Hematopoietic multipotent progenitor cell (in vitro differentiated cells): ENCODE measurements at places on chromosomes 7 and 10. TPM values are rescaled to one million over a fixed set of nuclear protein-coding genes. Genes with fewer than 3 reads are reported as not detected.
A peak's percentile ranks its signal among the peaks of the same experiment; 100 is the strongest.

- DNase-seq = no peak
Measured at GRCh38 chr10:106076496-106076895, 1088.0 kb downstream of the SORCS1 start.

ZCWPW1 gene
- 2.4 TPM for total RNA-seq

GRCh38 chr7:2959103-2959680 is 84.5 kb downstream of the CARD11 start:
- no peak for DNase-seq

GRCh38 chr7:36261019-36261754 is 108.1 kb downstream of the EEPD1 start:
- no peak for DNase-seq

GRCh38 chr7:150804802-150805201 is 4.2 kb downstream of the TMEM176A start:
- no peak for DNase-seq

TWIST1 gene
- 0.27 TPM for total RNA-seq

GRCh38 chr10:93456480-93456879 is 25.7 kb downstream of the MYOF start:
- no peak for DNase-seq

GRCh38 chr7:24464861-24465260 is 108.4 kb upstream of the PALS2 start:
- DNase-seq = no peak

DNA sequence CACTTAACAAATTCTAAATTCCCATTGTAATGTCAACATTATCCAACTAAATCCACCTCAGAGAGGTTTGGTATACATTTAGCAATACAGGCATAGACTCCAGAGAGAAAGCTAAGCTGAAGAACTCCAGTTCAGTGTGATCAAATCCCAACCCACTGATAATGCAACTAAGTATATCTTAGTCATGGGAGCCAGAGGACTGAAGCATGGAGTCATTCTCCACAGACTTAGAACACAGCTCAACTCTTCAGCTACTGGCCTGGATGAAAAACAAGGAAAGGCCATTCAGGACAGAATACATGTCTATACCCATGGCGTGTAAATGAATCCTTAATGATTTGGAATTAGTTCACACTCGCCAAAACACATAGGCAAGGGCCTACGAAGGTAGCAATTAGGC is 27.9 kb downstream of the NOC3L start:
- no peak for DNase-seq

- DNase-seq = no peak
Measured at GRCh38 chr7:134315679-134316538, 821 bp downstream of the SLC35B4 start.

BRI3 gene
- 30.2 TPM for total RNA-seq

DNA sequence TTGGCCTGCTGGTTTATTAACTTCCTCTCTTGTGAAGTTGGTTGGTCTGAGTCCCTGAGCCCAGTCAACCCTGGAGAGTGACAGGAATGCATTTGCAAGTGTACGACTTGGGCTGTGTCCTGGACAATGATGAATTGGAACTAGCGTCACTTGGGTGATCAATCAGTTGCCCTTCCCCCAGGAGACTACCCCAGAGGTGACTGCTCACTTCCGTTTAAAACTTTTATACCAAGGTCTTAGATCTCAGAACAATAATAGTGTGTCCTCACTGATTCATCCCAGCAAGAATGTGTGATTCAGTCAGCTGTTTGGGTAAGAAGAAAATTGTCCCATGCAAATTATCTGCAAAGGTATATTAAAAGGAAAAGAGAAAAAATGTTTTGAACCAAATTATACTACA is 102.9 kb upstream of the ARMC3 start:
- DNase-seq = no peak

ERVW-1 gene
- under 0.01 TPM for total RNA-seq

DNA sequence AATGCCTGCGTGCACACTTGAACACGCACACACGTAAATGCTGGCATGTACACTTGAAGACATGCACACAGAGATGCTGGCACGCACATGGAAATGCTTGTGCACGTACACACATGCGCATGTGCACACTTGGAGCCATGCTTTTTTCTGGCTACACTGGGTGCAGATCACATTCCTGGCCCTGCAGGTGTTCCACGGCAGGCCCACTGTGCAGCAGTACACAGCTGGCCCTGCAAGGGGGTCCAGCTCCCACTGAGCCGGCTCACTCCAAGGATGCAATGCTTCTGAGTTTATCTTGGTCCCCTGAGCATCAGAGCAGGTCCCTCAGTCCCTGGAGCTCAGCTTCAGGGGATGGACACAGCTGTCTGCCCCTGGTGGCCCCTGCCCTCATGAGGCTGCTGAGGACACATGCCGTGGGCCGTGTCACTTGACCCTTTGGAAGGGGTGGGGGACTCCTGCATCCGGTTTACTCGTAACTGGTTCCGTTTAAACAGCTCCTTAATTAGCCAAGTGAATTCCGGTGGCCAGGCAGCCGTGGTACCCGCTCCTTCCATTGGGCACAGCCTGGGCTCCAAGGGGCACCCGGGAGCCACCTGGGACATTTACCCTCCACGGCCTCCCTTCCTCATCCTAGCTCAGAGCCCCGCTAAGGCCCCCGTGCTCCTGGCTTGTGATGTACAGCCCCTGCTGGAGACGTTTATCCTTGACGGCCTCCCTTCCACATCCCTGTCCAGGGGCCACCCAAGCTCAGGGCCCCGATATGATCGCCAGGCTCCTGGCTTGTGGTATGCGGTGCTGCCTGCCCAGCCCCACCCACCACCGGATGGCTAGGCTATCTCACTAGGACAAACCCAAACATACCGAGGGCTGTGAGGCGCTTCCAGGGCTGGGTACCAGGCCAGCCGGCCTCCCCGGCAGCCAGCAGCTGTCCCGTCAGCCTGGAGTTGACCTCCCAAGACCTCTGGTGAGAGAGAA is 39.5 kb upstream of the DPYSL4 start:
- no peak for DNase-seq

MINDY4 gene
- total RNA-seq = 4.3 TPM

GRCh38 chr10:65571011-65571570 is 1354.7 kb upstream of the LRRTM3 start:
- peak; percentile 21 for DNase-seq

ADCY1 gene
- under 0.01 TPM for total RNA-seq

DNA sequence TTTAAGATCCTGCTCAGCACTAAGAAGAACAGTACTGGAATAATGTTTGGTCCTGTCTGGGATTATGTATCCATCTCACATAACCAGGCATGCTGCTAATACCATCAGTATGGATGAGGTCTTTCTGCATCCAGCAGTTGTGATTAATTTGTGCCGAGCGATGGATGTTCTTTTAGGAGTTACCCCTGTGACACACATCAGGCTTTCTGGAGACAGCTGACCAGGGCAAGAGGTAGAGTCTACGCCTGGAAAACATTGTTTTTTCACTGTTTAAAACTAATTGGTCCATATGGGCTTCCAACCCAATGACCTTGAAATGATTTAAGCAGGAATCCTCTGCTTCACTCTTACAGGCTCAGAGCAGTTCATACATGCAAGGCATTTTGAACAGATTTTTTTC is 603.0 kb downstream of the PCDH15 start:
- no peak for DNase-seq

DNA sequence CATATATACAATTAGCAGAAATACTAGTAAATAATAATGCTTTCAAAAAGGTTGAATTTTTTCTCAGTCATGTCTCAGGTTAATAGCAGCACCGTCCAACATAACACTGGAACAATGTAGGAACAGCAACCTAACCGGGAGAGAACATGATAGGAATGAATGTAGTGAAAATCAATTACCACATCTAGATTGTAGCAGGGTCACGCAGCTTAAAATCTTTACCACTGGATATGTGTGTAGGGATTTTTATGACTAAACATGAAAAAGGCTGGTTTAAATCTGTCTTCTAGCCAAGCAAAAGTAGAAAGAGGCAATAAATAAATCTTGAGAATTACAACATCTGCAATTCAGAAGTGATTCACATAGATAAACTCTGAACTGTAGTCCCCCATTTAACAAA is 326.0 kb downstream of the DGKB start:
- no peak for DNase-seq

PAX4 gene
- not detected for total RNA-seq

DNA sequence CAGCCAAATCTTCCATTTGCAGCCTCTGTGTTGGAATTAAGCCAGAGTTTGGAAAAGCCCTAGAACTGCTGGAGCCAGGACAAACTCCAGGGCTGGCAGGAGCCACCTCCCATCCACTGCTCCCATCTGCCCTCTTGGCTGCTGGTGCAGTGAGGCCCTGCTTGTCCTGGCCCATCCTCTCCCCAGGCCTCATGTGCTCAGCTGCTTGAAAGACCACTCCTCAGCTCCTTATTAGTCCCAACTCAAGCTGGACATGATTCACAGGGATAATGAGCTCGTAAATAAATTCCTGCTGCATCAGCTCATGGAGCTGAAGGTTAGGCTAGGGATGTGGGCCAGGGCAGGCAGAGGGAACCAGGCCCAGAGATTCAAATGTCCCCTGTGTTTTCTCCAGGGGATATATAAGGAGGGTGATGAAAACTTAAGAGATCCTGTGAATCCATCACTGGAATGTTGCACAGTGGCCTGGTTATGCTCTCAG is 282.8 kb downstream of the RPS24 start:
- DNase-seq = no peak

- no peak for DNase-seq
Measured at GRCh38 chr7:29598613-29599012, 35.0 kb downstream of the PRR15 start.

GPR141 gene
- 33.9 TPM for total RNA-seq

KCNMA1 gene
- total RNA-seq = 0.27 TPM

DNA sequence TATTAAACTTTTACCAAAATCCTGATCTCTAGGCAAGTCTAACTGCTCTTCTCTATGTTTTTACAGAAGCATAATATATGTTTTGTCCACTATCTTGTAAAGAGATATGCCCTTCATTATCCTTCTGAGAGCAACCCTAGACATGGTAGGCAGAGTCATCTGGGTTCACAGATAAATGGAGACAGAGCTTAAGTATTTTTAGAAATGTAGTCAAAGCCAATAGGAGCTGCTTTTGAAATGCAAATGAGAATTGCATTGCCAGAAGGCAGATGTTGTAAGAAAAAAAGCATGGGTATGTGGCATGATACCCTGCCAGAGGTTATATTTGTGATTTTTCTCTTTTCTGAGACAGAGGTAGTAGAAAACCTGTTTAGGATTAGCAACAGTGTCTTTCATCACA is 964.8 kb downstream of the SORCS3 start:
- no peak for DNase-seq

- peak; percentile 48 for DNase-seq
Measured at GRCh38 chr7:43669286-43670081, 59.8 kb downstream of the COA1 start.

- no peak for DNase-seq
Measured at GRCh38 chr7:126715076-126715475, 537.7 kb downstream of the GRM8 start.

KLHL7 gene
- total RNA-seq = 18.3 TPM
